ENCODE measurements at places on chromosomes 2 and 18.

DNA sequence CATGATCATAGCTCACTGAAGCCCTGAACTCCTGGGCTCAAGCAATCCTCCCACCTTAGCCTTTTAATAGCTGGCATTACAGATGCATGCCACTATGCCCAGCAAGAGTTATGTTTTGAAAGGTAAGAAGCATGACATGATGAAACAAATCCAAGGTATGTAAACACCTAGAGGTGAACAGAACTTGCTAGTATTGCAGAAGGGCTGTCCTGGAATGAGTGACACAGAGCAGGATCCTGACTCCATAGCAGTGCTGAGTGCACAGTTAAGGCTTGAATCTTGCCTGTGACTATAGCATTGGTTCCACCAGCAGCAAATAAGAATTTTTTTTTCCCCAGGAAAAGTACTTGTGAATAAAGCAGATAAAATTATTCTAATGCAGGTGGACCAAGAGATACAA lies 309.5 kb downstream of the PIK3C3 start:
- no peak for DNase-seq

DNA sequence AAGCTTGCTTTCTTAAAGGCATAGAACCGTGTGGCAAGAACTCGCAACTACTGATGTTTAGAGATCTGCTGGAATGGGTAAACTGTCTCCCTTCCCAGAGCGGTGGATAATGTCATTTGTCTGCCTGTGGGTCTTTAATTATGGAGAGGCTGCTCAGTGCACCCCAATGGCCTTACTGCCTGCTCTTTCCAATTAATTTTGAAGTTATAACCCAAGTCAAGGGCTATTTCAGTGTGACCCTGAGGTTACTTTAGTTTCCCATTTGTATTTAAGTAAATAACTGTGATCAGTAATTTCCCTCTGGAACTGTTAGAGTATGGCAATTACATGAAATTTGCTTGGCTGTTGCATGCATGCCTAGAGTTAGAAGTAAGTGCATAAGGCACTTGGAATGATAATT lies 48.9 kb upstream of the LYPD6 start:
- no peak for DNase-seq

GRCh38 chr18:76406791-76407190 lies 88.3 kb downstream of the ZNF516 start:
- DNase-seq = no peak

GRCh38 chr2:188119112-188119838 lies 172.4 kb upstream of the GULP1 start:
- no peak for DNase-seq

GRCh38 chr2:196067088-196067382 lies 1.6 kb downstream of the DNAH7 start:
- no peak for DNase-seq

GRCh38 chr18:32333781-32334180 lies 136.9 kb downstream of the GAREM1 start:
- no peak for DNase-seq

- DNase-seq = no peak
Observed at GRCh38 chr2:99597616-99598015, 107.8 kb upstream of the REV1 start.

- no peak for DNase-seq
Observed at GRCh38 chr2:62611854-62612253, 93.7 kb upstream of the EHBP1 start.

DNA sequence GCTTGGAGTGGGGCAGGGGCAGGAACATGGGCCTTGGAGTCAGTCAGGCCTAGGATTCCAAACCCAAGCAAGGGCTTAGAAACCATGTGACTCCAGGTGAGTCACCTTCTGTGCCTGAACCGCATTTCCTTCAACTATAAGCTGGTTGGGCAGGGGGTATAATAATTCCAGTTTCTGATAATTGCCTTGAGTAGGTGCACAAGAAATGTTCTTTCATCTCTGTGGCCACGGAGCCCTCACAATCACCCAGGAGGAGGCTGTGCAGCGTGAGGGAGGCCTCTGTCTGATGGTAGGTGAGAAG lies 112.1 kb upstream of the HAAO start:
- no peak for DNase-seq
